Upper lobe of right lung (tissue), 1 donor: ENCODE measurements at places on chromosomes 16 and 17. TPM values are rescaled to one million over a fixed set of nuclear protein-coding genes. Genes with fewer than 3 reads are reported as not detected.
A peak's percentile ranks its signal among the peaks of the same experiment; 100 is the strongest.

DNA sequence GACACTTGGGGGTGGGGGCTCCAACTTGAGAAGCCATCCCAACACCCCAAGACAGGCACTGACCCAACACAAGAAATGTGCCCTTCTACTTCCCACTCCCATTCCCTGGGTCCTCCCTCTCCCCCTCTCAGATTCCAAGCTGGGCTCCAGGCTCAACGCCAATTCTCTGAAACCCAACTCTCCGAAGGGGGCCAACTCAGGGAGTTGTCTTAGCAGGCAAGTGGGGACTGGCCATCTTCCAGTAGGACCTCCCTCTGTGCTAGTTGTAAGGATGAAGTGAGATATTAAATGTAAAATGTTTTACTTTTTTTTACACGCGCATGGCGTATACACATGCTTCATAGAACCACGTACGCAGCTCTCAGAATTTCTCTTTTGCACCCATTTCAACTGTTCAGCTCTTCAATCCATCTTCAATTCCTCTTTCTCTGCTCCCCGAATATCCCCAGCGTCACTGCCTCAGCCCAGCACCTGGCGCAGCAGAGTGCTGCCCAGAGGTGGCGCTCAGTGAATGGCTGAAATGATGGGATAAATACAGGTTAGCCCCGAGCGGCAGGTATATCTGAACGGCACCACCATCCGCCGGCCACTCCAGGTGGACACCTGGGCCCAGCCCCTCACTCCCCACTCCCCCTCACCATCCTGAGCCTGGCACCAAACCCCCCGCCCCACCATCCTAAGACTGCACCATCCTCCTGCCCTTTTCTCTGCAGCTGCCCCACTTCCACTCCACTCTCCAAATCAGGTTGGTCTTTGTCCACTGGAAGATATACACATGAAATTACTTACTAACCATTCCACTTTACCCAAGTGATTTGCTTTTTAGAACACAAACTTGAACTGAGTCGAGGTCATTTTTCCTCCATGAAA is 43.9 kb upstream of the TNRC6C start:
- no peak for DNase-seq

- DNase-seq: no peak
Measured at GRCh38 chr17:66715745-66716156, 119.2 kb upstream of the CACNG5 start.

DNA sequence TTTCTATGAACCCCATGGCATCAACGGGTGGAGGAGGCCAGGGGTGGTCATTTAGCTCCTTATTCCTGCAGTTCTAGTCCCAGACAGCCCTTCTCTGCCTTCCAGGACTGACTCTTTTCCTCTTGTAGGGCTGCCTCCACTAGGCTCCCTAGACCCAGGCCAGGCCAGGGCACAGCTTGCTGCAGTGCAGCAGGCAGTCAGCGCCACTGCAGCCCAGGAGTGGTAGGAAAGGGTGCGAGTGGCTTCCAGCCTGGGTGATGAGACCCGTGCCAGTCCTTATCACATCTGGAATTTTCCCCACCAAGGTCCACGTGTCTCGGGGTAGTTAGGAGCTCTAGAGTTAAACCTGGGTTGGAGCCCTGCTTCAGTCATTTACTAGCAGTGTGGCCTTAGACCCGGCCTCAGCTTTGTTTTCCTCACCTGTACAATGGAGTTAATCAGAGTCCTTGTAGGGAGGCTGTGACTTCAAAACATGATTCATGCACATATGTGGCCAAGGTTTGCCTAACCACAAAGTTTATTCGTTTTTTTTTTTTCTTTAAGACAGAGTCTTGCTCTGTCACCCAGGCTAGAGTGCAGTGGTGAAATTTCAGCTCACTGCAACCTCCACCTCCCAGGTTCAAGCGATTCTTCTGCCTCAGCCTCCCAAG is 4.7 kb downstream of the SLC5A11 start:
- DNase-seq: no peak

DNA sequence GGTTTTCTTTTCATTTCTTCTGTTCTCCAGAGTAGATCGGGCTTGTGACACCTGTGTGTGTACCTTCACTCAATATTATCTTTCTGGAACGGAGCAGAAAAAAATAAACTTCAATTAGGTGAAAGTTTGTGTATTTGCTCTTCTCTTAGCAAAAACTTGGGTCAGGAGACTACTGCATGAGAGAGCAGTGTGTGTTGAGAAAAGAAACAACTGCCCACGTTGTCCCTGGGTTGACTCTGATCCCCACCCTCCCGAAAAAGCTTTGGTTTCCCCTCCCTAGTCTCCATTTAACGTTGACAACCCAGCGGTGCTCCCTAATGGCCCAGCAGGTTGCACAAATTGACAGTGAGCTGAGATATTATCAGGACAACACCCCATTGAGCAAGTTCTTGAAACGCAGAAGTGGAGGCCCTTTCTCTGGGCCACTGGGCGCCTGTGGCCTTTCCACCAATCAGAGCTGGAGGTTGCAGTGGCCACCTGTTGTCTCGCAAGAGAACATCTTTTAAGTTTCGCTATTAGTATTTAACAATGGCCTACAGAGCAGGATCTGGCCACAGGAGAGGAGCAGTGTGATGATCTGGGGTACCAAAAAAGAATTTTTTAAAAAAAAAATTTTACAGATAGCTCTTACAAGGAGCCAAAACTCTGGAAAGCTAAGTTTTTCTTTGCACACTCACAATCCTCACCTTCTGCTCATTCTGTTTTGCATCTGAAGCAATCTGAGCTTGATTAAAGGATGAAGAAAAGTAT is 1.5 kb upstream of the TOX3 start:
- no peak for DNase-seq

The CXCL16 gene
- 169 TPM for total RNA-seq

GRCh38 chr17:57735707-57736106 is 9.4 kb downstream of the CCDC182 start:
- DNase-seq: no peak

DNA sequence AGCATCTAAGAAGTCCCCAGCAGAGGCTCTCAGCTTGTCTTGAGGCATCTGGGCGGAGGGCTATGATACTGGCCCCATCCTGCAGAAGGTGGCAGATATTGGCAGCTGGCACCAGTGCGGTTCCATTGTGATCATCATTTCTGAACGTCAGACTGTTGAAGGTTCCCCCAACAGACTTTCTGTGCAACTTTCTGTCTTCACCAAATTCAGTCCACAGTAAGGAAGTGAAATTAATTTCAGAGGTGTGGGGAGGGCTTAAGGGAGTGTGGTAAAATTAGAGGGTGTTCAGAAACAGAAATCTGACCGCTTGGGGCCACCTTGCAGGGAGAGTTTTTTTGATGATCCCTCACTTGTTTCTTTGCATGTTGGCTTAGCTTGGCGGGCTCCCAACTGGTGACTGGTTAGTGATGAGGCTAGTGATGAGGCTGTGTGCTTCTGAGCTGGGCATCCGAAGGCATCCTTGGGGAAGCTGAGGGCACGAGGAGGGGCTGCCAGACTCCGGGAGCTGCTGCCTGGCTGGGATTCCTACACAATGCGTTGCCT is at the start of gene CIITA:
TSS of gene CIITA (plus strand) at position 404 of the 543 bp plus-strand sequence. CDS start at position 533, 129 bp downstream.
- DNase-seq: peak; percentile 87

- no peak for DNase-seq
Measured at GRCh38 chr16:88994695-88995094, 17.7 kb upstream of the CBFA2T3 start.

The FBXL16 gene
- 3.6 TPM for total RNA-seq

DNA sequence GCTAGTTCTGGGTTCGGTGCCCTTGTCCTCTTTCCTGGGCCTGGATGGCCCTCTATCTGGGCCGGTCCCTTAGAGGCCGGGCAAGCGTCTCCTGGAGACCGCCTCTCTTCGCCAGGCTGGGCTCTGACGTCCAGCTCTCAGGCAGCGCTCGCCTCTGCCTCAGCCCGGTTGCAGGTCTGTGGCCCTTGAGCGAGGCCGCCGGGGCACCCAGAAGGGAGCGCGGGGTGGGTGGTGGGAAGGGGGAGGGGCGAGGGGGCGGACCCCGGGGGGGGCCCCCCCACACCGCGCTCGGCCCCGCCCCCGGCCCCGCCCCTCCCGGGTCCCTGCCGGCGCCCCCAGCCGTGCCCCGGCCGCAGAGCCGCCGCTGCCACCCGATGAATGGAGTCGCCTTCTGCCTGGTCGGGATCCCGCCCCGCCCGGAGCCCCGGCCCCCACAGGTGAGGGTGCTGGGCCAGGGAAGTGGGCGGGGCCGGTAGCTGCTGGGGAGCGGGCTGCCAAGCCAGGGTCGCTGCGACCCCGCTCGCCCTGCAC is at the start of gene ARHGAP23:
TSS of gene ARHGAP23 (plus strand) at position 353 of the 531 bp plus-strand sequence. CDS start at position 375, 22 bp downstream.
- peak; percentile 85 for DNase-seq

- DNase-seq: no peak
Measured at GRCh38 chr17:69358688-69359596, 32.0 kb upstream of the ABCA5 start.

DNA sequence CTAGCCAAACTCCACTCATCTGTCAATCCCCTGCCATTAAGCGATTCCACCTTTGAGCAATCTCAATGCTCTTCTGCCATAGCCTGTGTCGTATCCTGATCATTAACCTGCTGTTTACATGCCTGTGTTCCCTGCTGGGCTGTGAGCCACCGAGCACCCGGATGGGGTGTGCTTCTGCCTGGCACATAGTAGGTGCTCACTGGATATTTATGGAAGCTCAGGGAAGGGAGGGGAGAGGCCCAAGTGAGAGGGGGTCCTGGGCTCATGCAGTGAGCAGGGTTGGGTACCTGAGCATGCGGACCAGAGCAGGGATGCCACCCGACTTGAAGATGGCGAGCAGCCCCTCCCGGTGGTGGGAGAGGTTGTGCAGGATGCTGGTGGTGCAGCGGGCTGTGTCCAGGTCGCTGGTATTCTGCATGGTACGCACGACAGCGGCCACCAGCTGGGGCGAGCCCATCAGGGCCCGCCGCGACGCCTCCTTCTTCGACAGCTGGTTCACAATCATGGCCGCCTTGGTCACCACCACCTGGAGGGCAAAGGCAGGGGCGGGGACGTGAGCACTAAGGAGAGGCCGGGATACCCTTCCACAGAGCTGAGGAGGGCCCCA is 17.7 kb downstream of the JUP start:
- DNase-seq: no peak

The CNOT1 gene
- total RNA-seq: 140 TPM

DNA sequence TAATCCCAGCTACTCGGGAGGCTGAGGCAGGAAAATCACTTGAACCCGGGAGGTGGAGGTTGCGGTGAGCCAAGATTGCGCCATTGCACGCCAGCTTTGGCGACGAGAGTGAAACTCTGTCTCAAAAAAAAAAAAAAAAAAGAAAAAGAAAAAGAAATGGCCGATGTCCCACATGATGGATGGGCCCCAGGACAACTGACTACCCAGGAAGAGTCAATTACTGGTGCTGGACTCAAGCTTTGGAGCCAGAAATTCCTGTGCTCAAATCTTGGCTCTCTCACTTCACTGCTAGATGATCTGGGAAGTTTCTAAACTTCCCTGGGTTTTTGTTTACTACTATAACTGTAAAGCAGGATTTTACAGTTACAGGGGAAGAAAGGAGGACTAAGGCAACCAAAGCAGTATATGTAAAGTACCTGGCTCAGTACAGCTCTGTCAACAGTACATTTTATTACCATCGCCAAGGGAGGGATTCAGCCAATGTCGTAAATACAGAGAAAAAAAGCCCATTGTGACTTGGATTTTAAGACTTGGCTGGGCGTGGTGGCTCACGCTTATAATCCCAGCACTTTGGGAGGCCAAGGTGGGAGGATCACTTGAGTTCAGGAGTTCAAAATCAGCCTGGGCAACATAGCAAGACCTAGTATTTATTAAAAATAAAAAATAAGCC is 11.9 kb downstream of the C16orf86 start:
- no peak for DNase-seq

The SMPD3 gene
- total RNA-seq: 5.6 TPM

The ELMO3 gene
- total RNA-seq: 17.5 TPM

The CX3CL1 gene
- total RNA-seq: 47.5 TPM

DNA sequence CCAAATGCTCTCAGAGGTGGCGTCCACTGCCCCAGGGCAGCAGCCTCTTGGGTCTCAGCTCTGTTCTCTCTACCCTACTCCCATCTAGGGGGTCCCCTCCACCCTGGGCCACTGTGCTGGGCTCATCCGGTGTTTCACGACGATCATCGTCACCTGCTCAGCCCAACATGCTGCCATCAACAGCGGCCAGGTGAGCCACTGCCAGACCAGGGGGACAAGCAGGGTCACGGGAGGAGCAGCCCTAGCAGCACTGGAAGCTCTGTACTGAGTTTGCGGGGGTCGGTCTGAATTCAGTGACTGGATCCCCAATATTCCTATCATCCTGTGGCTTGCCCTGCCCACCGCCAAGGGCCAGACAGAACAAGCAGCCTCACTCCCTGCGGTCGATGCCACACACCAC is 16.0 kb downstream of the ALOX12B start:
- DNase-seq: no peak

The EFCAB3 gene
- total RNA-seq: not detected

- no peak for DNase-seq
Measured at GRCh38 chr17:72386619-72387237, 265.9 kb downstream of the SOX9 start.

The SRCIN1 gene
- total RNA-seq: 2.1 TPM

DNA sequence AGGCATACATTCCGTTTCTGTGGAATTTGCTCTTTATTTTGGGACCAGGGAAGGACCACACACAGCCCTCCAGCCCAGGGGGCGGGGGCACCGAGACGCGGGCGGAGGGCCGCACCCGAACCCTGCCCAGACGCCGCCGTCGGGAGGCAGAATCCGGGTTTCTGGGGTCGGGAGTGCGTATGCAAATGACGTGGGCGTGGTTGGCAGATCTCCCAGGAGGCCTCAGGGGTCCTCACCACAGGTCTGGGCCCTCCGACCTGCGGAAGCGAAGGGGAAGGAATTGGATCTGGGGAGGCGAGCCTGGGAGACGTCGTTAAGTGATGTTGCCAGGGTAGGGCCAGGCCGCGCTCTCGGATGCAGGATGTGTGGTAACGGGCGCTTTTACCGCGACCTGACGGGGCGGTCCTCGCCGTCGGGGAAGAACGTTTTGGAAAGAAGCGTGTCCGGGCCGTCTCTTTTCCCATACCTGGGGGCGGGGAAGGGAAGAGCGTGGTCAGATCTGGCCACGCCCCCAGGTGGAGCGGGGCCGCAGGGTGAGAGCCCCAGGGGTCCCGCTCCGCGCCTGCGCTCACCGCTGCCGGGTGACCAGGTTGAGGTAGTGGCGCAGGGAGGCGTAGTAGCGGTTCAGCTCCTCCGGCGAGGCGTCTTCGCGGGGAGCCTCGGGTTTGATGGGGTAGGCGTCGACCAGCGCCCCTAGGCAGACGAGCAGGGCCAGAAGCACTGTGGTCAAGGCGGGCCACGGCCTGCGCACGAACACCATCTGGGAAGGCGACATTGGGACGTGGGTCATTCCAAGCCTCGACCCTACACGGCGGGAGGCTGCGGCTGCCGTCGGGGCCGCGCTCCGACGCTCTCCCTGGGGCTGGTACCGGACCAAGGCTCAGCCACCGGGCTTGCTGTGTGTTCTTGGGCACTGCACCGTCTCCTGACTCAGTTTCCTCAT is 745 bp downstream of the PYY start:
- DNase-seq: no peak
